ENCODE measurements at places on chromosomes 13 and 19.

- DNase-seq, result no peak
Measured at GRCh38 chr13:32733690-32734089, 147.4 kb downstream of the PDS5B start.

DNA sequence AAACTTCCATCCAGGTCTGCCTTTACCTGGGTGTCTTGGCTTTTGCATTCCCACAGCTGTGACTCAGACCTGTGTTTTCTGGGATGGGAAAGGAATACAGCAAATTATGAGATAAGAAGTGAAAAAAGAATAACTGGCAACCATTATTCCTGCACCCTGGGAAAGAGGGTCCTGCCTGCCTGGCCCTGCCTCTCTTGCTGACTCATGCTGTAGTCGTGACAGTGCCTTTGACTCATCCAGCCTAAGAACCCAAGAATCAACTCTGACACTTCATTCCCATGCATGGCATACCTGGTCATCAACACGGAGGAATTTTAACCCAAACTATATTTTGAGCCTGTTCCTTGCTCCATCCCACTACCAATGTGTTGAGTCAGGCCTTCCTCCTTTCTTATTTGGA lies 185.4 kb upstream of the SERP2 start:
- DNase-seq, result no peak

- no peak for DNase-seq
Measured at GRCh38 chr19:29006057-29006735, 206.8 kb downstream of the UQCRFS1 start.

DNA sequence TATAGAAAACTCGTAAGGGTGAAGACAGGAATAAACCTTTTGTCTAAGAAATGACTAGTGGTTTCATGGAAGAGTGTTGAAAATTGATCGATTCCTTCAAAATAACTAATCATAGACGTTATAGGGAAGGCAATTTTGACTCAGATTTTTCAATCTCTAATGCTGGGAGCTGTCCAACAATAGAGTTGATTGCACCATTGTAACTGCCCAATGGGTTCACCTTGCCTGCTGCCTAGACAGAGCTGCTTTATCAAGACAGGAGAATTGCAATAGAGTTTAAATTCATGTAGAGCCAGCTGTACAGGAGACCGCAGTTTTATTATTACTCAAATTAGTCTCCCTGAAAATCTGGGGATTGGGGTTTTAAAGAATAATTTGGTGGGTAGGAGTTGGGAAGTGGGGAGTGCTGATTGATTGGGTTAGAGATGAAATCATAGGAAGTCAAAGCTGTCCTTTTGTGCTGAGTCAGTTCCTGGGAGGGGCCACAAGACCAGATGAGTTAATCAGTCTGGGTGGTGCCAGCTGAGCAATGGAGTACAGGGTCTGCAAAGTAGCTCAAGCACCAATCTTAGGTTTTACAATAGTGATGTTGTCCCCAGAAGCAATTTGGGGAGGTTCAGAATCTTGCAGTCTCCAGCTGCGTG lies 16.8 kb upstream of the ADGRE2 start:
- DNase-seq, result no peak

DNA sequence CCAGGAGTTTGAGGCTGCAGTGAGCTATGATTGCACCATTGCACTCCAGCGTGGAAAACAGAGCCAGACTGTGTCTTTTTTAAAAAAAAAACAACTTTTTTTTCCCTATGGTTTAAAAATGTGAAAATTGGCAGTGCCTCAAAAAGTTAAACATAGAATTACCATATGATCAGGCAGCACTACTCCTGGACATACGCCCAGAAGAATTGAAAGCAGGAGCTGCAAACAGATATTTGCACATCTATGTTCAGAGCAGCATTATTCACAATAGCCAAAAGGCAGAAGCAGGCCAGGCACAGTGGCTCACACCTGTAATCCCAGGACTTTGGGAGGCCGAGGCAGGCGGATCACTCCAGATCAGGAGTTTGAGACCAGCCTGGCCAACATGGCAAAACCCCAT lies 3.8 kb upstream of the RETN start:
- no peak for DNase-seq

- DNase-seq, result no peak
Measured at GRCh38 chr13:101283782-101284181, 132.5 kb downstream of the NALCN start.

DNA sequence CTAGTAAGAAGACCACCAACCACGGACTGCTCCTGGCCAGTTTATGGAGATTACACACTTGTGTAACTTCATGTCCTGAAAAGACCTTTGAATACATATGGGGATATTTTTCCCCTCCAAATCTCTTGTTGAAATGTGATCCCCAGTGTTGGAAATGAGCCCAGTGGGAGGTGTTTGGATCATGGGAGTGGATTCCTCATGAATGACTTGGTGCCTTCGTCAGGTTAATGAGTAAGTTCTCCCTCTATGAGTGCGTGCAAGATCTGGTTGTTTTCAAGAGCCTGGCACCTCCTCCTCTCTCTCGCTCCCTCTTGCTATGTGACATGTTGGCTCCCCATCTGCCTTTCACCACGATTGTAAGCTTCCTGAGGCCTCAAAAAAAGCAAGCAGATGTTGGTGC lies 769.0 kb upstream of the SLITRK1 start:
- no peak for DNase-seq

DNA sequence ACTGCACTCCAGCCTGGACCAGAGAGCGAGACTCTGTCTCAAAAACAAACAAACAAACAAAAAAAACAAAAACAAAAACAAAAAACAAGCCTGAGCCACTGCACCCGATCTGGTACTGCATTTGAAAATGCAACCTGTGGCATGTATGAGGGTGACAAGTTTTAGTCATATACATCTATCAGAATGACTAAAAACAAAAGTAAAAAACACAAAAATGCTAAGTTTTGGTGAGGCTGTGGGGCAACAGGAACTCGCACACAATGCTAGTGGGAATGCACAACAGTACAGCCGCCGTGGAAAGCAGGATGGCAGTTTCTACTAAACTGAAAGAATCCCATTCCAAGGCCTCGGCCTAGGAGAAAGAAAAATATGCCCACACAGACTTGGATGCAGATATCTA lies 7.8 kb downstream of the EBPL start:
- no peak for DNase-seq

GRCh38 chr13:112124141-112124540 lies 57.2 kb downstream of the SOX1 start:
- no peak for DNase-seq

GRCh38 chr13:95258619-95259194 lies 42.5 kb downstream of the ABCC4 start:
- no peak for DNase-seq

GRCh38 chr19:10292789-10293636 lies 3.3 kb downstream of the ICAM5 start:
- no peak for DNase-seq

DNA sequence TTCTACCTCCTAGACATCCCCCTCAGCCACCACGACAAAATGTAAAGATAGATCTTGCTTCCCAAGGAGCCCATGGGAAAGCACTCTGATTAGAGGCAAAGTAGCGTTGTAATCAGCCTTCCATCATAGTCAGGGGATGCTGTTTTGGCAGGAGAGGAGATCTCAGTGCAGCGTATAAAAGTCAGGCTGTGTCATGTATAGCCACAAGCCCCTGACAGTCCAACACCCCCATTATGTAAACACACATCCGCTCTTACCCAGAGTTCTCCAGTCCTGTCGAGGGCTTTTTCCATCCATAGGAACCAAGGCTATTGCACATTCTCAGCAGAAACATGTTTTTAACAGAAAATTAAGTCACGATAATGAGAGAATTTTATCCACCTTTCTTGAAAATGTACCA lies 156.3 kb downstream of the CYSLTR2 start:
- DNase-seq, result no peak

GRCh38 chr13:35549481-35549880 lies 73.0 kb upstream of the MAB21L1 start:
- no peak for DNase-seq

DNA sequence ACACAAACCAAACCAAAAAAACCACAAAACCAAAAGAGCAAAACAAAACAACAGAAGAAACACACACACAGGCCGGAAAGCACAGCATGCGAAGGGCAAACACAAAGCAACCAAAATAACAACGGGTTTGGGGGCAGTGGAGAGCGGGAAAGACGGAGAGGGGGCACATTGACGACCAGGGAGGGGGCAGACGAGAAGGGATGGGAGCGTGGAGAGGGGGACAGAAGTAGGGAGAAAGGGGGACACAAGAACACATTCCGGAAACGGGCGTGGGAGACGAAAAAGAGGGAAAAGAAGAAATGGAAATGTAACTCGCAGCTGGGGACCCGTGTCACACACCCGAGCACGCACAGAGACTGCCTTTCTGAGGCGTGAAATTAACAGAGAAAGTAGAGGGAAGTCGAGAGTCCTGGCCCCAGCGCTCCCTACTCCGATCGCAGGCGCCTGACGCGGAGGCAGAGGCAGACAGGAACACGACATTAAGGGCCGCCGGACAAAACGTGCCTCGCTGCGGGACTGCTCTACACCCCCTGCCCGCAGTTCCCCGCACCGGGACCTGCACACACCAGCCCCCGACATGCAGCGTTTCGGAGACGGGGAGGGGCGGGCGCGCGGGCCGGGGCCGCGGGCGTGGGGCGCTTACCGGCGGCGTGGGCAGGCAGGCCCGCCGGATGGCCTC lies 652 bp downstream of the POU4F1 start:
- peak; percentile 35 for DNase-seq

GRCh38 chr13:52651897-52652195 lies 790 bp upstream of the SUGT1 start:
- DNase-seq, result no peak

- DNase-seq, result no peak
Measured at GRCh38 chr19:45895519-45895972, 6.9 kb downstream of the MYPOP start.

- no peak for DNase-seq
Measured at GRCh38 chr19:32817569-32818476, 51.7 kb downstream of the SLC7A9 start.

- no peak for DNase-seq
Measured at GRCh38 chr19:54792814-54793213, 10.6 kb upstream of the KIR2DL4 start.

GRCh38 chr19:29745253-29745652 lies 30.2 kb upstream of the C19orf12 start:
- DNase-seq, result no peak

GRCh38 chr13:57948884-57949283 lies 317.3 kb downstream of the PCDH17 start:
- no peak for DNase-seq

GRCh38 chr13:54742984-54743383 lies 1714.4 kb downstream of the OLFM4 start:
- no peak for DNase-seq

DNA sequence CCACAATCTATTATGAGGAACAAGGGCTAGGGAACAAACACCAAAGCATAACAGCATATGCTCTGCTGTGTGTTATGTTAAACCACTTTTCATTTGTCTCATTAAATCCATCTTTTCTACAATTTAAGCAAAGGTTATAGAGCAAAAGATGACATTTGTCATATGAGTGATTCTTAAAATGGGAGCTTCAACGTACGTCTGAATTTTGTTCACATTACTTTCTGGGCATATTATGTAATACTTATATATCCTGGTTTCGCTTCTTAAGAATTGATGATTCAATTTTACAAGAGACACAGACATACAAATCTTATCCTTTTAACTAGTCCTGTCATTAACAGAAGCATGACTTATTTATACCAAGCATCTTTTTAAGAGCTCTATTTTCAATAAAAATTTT lies 3.3 kb upstream of the TPP2 start:
- DNase-seq, result no peak

DNA sequence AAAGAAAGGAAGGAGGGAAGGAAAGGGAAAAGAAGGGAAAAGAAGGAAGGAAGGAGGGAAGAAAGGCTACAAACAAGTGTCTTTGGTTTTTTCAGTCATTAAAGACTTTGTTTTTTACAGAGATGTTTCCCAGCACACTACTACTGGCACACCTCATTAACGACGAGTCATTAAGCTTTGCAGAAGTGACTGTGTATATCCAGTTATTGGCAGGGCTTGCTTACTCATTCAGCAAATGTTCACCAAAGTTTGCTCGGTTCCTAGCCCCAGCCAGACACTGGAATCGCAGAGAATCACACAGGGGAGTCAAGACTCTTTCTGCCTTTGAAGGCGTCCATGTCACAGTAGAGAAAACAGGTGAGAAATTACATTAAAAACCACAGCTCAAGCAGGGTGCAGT lies 4.3 kb downstream of the NLRP12 start:
- DNase-seq, result no peak

- no peak for DNase-seq
Measured at GRCh38 chr19:1871140-1871597, 7.8 kb upstream of the KLF16 start.

DNA sequence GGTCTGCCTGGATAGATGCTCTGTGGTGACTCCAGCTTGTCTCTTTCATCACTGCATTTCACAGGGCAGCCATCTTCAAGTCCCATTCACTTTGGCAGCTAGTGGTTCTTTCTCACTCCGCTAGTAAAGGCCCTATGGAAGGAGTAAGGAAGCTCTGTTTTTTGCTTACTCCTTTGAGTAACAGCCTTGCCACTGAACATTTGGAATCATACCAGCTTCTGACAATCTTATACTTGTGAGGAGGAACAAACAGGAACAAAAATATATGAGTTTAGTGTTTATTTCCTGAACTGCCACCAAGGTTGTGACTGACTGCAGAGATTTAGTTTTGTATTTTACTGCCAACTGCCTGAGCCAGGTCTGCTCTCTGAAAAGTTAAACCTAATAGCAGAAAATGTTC lies 38.7 kb downstream of the KCTD4 start:
- no peak for DNase-seq

DNA sequence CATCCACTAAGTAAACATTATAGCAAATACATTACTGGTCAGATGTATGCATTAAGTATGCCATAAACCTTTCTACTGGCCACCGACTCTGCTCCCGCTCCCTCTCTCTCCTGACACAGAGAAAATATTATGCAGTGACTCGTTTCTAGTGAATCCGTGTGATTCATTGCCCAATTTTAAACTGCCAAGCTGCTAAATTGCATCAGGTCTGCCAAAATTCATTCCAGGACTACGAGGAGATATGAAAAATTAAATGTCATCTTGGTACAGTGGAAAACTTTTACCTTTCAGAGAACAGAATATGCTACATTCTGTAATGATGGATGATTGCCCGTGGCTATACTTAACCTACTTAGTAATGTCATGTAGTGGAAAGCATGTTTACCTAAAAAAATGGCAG lies 368.8 kb upstream of the TSHZ3 start:
- no peak for DNase-seq

GRCh38 chr13:40565282-40566148 lies 100.9 kb downstream of the FOXO1 start:
- DNase-seq, result no peak

DNA sequence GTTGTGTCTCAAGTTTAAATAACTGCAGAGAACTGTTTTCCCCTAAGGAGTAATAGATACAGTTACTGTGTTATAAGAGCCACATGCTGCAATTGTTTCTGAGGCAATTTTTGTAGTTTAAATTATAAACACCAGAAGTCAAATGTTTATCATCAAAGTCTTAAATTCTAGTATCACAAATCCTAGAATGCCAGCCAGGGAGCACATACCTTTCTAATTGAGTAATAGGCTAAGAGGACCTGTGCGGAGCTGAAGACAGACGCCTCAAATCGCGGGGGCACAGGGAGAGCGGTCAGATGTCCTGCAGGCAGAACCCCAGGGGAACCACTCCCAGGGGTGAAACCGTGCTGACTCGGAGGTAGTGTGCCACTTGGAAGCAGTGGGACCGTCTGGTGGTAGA lies 65.2 kb upstream of the TNFRSF19 start:
- DNase-seq, result no peak

- DNase-seq, result no peak
Measured at GRCh38 chr19:37979547-37980082, 72.6 kb downstream of the SIPA1L3 start.

Data from Jurkat, Clone E6-1 (cell line).